ENCODE measurements at places on chromosomes 2 and 18. TPM values are rescaled to one million over a fixed set of nuclear protein-coding genes. Genes with fewer than 3 reads are reported as not detected.

- DNase-seq, result no peak
Observed at GRCh38 chr2:160068906-160069305, 6.5 kb upstream of the PLA2R1 start.

GRCh38 chr18:73009691-73010090 is 141.9 kb upstream of the NETO1 start:
- no peak for DNase-seq

- DNase-seq, result no peak
Observed at GRCh38 chr2:161199912-161200701, 39.9 kb downstream of the TANK start.

The L3MBTL4 gene
- 10.2 TPM for total RNA-seq

The CPS1 gene
- total RNA-seq, result 1.8 TPM

The C2orf66 gene
- 1.3 TPM for total RNA-seq
